Stimulated activated CD4-positive, alpha-beta T cell treated with anti-CD3 and anti-CD28 coated beads, Interleukin-1b, Interleukin-23, amount 100 ng/mL, for 24 hours (primary cell): ENCODE measurements at places on chromosomes 2 and 18.

GRCh38 chr2:224869601-224870233 is 153.6 kb upstream of the CCDC195 start:
- DNase-seq, result no peak

GRCh38 chr2:2086914-2087313 is 244.2 kb downstream of the MYT1L start:
- DNase-seq, result no peak

GRCh38 chr18:36284268-36284667 is 13.2 kb upstream of the FHOD3 start:
- no peak for DNase-seq

DNA sequence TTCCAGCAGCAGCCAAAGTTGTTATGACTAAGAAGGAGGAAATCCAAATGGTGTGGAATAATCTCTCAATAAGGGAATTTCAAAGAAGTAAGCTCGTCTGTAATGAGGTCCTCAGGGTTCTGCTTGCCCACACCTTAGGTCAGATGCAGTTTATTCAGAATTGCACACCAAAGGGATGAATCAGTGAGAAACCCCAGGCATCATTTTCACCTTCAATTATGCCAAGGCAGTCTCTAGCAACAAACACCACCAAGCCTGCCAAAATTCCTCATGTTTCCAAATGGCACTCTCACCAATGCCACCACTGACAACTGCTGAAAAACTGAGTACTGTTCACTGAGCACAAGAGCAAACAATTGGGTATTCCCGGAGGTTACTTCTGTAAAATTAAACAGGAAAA is 43.6 kb downstream of the KCNG3 start:
- DNase-seq, result no peak

DNA sequence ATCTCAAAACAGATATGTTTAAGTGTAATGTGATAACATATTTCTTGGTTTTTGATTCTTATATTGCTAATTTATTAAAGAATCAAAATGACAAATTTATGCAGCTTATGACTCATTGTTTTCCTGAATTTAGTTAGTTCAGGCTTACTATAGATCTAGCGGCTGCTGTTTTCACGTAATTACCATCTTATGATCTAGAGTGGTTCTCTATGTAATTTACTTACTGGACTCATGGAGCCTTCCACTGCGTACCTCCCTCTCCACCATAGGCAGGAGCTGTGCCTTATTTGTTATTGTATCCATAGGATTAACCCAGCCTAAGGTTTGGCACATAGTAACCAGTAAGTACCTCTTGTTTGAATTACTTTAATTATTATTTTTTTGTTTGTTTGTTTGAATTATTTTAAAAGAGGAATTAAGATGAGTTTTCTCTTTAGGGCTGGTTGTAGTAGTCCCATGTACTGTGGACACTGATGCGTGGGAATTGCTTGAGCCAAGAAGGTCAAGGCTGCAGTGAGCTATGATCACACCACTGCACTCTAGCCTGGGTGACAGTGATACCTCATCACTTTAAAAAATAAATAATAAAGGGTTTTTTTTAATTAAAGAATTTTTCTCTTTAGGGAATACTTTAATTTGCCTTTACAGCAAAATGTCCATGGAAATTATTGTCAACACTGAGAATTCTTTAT is 165.5 kb downstream of the PHLPP1 start:
- DNase-seq, result no peak

GRCh38 chr2:103327966-103328365 is 566.1 kb downstream of the TMEM182 start:
- no peak for DNase-seq

GRCh38 chr2:123993728-123994323 is 31.3 kb upstream of the CNTNAP5 start:
- no peak for DNase-seq

DNA sequence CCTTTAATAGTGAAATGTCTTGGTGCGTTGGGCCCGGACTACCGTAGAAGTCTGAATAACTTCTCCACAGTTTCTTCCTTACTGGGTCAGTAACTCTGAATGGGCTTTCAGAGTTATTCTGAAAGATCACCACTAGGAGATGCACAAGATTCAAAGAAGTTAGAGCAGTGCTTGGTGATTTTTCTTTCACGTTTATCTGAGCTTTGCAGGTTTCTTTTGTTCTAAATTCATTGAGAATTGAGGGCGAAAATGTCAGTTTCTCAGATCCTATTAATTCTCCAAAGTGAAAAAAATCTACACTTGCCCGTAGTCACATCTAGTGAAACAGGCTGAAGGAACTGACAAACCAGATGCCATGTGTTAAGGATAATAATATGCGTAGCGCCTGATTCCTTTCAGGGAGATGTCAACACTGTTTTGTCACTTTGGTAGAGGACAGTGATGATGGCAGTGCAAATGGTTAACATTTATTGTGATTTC is 70.1 kb downstream of the QPCT start:
- no peak for DNase-seq

GRCh38 chr2:67457699-67458098 is 60.6 kb downstream of the ETAA1 start:
- no peak for DNase-seq

GRCh38 chr2:134202371-134202770 is 51.5 kb upstream of the MGAT5 start:
- no peak for DNase-seq
